ENCODE measurements at places on chromosomes 12 and 14.

GRCh38 chr12:76274420-76275083 is 73.7 kb downstream of the BBS10 start:
- no peak for DNase-seq

- no peak for DNase-seq
Measured at GRCh38 chr14:30657606-30658163, 35.6 kb downstream of the SCFD1 start.

GRCh38 chr14:60093606-60094005 is 1.9 kb downstream of the PCNX4 start:
- no peak for DNase-seq

DNA sequence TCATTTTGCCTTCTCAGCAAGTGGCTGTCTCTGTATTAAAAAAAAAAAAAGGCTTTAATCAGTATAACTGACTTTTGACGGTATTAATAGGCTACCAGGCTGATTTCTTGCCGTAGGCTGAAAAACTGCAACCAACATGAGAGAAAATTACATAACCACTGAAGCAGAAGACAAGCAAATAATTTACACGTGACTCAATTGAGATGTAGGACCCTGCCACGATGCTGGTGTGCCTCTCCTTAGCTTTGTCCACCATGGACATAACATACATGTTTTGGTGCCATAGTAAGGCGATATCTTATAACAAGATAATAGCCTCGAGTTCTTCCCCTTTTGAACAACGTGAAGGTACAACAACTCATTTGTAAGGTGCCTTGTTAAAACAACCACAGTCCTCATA is 88.7 kb upstream of the GRIP1 start:
- no peak for DNase-seq

GRCh38 chr14:36672095-36672494 is 10.4 kb downstream of the PAX9 start:
- no peak for DNase-seq

- DNase-seq = peak; percentile 75
Measured at GRCh38 chr12:46523863-46524770, 151.5 kb upstream of the SLC38A2 start.

DNA sequence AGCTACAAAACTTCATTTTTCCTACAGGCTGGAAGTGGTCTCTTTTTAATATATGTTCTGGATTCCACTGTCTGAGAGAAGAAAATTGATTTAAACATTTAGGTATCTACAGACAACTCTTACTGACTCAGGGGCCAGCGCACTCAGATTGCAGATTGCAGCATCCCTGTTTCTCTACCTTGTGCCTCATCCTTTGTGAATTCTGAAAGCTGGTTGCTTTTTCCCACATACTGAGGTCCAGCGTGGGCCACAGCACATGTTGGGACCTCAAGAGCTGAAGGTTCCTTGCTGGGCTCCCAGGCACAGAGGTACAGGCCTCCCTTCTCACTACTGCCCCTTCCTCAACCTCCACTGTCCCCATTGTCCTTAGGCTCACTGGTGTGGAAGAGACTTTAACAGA is 101.7 kb upstream of the CCDC175 start:
- no peak for DNase-seq

DNA sequence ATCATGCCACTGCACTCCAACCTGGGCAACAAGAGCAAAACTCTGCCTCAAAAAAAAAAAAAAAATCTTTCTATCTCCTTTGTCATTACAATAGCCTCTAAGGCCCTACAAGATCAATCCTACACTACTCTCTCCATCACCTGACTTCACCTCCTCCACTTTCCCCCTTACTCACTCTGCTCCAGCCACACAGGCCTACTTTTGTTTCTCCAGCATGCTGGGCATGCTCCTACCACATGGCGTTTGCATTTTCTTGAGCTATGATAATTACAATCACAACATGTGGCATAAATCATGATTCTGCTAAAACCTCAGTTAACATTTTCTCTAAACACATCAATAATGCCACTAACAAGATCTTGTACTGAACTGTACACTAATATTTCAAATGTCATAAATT is 7.8 kb downstream of the PPP1R13B start:
- DNase-seq = no peak

DNA sequence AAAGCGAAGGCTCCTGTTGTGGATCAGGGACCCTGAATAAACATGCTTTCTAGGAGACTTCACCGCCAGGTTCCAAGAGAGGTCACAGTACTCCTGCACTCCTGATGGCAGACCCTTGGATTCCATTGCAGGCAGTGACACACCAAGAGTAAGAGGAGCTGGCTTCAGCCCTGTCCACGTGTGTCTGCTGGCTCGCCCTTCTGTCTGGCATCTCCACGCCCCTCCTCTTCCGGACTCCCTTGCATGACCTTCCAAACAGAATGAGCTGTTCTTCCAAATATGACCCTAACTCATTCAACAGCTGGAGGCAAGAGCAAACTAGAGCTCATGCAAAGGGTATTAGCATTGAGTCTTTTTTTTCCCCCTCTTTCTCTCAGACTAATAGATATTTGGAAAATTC is 233.0 kb upstream of the PLEKHG7 start:
- DNase-seq = peak; percentile 15

GRCh38 chr12:75447691-75448393 is 32.7 kb upstream of the GLIPR1 start:
- no peak for DNase-seq

DNA sequence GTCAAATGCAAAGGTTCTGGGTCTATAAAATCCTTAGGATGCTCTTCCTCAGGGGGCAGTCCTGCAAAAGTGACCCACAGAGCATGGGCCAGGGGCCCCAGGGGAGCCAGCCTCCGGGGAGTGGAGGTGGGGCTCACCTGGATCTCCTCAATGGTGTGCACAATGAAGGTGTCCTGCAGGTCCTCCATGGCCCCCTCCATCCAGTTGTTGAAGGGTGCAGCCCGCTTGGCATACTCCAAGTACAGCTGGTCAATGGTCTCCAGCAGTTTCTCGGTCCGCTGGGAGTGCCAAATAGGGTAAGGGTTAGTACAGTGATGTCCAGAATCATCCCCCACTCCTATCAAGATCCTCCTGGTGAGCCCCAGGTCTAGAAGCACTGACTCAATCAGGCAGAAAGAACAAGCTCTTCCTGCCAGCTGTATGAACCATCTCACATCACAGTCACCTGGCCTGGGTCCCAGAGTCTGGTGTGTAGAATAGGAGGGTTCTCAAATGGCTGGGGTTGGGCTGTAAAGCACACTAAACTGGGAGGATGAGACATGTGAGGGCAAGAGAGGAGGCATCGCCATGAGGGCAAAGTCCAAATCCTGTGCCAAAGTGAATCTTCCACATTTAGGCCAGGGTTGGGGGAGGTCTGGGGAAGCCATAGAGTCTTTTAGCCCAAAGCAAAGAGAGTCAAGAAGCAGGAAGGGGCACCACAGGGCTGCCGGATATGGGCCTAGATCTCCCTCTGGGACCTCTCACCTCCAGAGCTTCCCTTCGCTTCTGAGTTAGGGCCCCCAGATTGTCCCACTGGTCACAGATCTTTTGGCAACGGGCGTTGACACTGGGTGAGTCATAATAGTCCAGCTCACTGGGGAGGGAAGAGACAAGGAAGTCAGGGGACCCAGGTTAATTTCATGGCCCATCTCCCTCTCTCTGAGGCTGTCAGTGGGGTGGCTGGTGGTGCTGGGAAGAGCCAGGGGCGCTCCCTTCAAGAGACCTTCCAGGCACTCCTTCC is 91.5 kb upstream of the ZFP36L1 start:
- no peak for DNase-seq

GRCh38 chr14:81246461-81247270 is 25.9 kb upstream of the GTF2A1 start:
- DNase-seq = no peak

DNA sequence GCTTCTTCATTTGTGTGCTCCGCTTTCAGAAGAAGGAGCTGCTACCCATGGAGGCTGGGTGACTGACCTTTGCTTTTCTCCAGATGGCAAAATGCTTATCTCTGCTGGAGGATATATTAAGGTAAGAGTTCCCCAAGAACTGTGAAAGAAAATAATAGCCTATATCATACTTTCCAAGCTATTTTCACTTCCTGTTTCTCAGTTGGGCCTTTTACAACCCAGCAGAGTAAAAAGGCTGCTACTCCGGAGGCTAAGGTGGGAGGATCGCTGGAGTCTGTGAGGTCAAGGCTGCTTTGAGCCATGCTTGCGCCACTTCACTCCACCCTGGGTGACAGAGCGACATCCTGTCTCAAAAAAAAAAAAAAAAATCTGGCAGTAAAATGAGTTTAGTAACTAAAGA is 82.1 kb downstream of the APAF1 start:
- no peak for DNase-seq

DNA sequence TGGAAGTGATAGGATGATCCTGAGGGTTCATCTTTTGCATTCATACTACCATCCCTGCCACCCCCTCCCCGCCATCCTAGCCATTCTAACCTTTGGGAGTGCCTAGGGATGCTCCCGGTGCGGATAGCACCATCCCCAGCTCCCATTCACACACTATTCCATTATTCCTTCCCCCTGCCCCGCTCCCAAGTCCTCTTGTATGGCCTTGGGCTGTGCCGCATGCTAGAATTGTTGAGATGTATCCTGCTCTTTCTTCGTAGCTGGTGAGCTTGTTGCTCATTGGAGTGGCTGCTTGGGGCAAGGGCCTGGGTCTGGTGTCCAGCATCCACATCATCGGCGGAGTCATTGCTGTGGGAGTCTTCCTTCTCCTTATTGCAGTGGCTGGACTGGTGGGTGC is 644 bp downstream of the TSPAN31 start:
- no peak for DNase-seq

DNA sequence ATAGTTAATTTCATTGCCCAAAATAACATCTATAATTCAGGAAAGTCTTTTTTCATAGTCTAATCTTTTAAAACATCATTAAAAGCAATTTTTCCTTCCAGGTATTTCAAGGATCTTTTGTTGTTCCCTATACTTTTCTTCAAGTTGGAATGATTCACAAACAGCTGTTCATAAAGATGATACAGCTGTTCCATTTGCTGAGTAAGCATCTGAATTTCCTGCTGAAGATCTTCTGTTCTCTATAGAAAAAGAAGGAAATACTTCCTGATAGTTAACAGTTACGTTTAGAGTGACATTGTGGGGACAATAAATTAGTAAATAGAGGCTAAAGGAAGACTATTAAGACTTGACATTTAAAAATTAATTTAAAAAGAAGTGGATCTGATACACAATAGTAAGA is 30.3 kb upstream of the ESR2 start:
- DNase-seq = no peak

- no peak for DNase-seq
Measured at GRCh38 chr14:88825503-88825902, 1.1 kb downstream of the TTC8 start.

DNA sequence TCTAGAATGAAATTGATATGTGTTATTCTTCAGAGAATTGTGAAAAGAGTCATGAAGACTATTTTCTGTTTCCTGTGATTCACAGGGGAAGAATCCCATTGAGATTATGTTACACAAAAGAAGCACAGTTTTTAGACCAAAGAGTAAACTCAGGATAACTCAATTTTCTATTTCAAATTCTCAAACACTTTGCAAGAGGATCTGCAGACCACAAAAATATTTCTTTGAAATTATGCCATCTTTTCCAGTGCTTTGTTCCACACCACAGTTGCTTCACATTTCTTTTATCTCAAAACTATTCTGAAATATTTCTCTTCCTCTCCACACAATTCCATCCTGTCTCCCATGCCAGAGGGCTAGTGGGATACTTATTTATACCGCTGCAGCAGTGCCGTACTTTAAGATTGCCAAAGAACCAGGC is 188.9 kb upstream of the FOXG1 start:
- no peak for DNase-seq

DNA sequence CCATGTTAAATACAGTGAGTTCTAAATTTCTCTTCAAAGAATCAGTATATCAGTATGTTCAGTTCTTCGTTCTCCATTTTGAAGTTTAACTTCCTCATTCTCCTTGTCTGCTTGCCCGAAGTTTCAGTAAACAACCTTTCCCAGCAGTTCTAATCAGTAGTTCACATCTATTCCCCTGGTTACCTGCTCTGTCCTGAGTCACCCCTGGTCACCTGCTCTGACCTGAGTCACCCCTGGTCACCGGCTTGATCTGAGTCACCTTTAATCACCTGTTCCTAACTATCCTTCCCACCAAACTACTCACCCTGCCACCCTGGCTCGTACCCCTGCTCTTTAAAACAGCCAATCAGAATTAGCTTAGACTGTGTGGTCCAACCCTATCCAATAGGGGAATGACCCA is 9.4 kb upstream of the OR10G3 start:
- no peak for DNase-seq

- peak; percentile 87 for DNase-seq
Measured at GRCh38 chr12:87511371-87511770, 517.8 kb downstream of the C12orf50 start.

DNA sequence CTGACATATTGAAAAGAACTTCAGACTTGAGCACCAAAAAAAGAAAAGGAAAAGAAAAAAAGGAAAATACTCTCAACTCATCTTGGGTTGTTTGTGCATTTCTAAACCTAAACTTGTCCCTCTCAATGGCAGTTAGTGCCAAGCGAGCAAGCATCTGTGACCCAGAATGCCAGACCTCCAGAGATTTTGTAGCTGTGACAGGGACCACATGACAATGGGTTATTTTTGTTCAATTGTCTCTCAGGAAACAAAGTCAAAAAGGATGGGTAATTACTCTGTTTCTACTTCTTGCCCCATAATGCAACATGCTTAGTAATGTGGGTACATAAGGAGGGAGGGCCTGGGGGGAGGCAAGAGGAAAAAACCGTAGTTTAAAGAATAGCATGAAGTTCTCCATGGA is 285.7 kb upstream of the RTL1 start:
- DNase-seq = no peak

DNA sequence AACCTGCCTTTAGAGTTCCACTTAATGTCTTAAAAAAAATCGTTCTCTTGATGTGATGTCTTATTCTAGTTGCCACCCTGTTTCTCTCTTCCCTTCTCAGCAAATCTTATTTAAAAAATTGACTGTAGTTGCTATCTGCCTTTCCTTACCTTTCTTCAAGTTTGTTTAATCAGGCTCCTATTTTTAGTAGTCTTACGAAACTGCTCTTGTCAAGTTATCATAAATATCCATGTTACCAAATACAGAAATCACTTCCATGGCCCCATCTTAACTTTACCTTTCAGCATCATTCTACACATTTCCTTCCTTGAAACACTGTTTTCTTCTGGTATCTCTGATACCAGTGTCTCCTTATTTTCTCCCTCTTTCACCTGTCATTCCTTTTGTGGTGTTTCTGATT is 227.3 kb downstream of the ERC1 start:
- no peak for DNase-seq

GRCh38 chr14:74712499-74713394 is at the start of the genes AREL1 and FCF1:
TSS of gene AREL1 (minus strand) at chr14:74713080. CDS start at chr14:74685615, 27,465 bp downstream.
TSS of gene FCF1 (plus strand) at chr14:74713144. CDS start at chr14:74713198, 54 bp downstream.
- DNase-seq = peak; percentile 63

DNA sequence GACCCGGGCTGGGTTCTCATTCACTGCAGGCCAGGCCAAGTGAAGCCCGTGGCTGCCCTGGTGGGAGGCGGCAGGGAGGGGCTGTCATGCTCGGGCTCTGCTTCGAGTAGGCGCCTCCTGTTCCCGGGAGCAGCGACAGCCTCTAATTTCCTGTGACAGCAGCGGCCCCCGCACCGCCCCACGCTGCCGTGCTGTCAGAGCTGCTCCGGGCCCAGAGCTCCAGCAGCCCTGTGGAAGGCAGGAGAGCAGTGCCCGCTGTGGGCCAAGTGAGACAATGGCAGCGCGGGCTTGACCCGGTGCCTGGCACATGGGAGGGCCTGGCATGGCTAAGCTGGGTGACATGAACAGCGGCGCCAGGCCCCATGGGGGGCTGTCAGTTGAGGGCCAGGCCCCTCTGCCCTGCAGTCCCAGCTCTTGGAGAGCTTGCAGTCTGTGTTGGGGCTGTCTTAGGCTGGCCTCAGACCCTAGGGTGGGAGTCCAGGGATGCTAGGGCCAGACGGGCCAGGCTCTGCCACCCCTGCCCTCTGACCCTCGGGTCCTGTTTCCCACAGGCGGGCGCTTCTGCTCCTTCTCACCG is 5.1 kb downstream of the TRMT61A start:
- no peak for DNase-seq

- DNase-seq = peak; percentile 5
Measured at GRCh38 chr14:74140374-74140850, 55.7 kb downstream of the LIN52 start.

Measured in retinal pigment epithelial cell (primary cell).